NCI-H2227 treated with DMSO at 0.1 percent for 48 hours (cell line): ENCODE measurements at places on chromosomes 7 and 10.
A peak's percentile ranks its signal among the peaks of the same experiment; 100 is the strongest.

DNA sequence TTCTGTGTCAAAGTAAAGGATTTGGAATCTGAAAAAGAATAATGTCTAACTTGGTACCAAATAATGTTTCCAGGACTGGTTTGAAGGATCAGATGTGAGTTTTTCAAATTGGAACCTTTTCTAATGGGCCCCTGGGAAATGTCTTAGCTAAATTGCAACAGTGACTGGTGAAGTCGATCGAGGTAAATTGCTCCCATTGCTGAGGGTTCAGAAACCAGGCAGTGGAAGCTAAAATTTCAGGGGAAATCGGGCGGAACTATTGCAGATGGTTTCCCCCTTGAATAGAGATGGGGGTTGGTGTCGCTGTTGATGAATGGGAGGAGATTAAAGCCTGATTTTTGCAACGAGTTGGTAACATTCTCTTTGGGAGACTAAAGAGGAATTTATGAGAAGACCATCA lies 112.7 kb downstream of the SND1 start:
- no peak for DNase-seq

DNA sequence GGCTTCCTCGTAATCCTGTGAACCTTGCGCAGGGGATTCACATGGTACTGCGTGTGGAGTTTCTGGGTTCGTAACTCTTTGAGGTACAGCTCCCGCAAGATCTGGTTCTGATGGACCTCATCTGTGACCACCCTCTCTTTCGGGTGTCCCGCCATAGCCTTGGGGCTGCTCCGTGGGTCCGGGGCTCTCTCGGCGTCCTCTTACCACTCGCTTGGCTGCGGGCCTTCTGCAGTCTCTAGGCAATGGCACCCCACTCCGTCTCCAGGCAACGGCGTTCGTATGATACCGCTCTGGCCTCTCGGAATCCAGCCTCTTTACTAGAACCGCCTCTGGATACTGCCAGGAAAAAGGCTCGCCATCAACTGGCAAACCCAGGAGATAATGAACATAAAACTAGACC lies 54.7 kb upstream of the AMPH start:
- DNase-seq: no peak

- DNase-seq: no peak
Observed at GRCh38 chr7:2420216-2420933, 17.0 kb downstream of the CHST12 start.

DNA sequence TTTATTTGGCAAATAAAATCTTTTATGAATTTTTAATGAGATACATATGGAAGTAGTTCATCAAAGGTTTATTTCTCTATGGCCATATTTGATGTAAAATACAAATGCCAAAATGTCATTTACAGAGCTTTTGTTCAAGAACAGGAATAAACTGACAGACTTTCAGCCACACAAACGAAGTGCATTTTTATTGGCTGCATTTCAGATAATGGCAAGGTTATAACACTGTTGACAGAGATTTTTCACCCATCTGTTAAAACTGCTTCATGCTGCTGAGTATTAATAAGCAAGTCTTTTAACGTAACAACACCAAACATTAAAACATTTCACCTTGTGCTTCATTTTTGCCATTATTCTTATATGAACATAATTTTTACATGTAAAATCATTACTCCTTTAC lies 254.4 kb downstream of the ANKRD7 start:
- no peak for DNase-seq

DNA sequence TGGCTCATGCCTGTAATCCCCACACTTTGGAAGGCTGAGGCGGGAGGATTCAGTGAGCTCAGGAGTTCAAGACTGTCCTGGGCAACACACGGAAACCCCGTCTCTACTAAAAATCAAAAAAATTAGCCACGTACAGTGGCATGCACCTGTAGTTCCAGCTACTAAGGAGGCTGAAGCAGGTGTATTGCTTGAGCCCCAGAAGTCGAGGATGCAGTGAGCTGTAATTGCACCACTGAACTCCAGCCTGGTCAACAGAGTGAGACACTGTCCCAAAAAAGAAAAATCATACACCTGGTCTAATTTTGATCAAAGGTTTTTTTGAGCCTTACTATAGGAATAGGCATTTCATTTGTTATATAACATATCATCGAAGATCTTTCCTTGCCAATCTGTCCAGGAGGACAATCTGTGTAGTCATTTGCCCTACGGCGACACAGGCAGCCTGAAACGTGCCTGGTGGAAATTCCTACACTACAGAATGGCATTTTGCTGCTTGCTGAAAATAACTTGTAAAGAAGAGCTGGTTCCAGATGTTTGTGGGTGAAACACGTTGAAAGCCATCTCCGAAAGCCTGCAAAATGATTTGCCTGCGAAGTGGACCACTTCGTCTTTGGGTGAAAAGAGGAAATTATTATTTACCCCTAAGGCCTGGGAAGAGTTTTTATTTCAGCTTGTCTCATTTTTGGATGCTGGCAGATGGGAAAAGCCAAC lies 31.3 kb upstream of the GDI2 start:
- no peak for DNase-seq

GRCh38 chr7:74324531-74325209 lies 35.5 kb downstream of the CLIP2 start:
- no peak for DNase-seq

DNA sequence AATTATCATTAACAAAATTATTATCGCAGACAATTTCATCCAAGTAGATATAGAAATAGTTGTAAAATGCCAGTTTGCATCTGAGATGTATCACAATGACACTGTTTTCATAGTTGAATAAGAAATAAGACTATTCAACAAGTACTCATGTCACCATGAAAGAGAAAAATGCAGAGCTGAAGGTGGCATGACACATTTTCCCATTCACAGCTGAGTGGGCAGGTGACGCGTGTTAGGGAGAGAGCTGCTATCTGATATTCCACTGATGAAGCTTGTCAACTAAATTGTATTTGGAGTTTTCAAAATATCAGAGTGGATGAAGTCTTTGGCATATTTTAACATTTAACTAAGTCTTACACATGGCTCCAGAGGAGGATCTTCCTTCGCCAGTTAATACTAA lies 70.3 kb upstream of the HDAC9 start:
- DNase-seq: no peak

DNA sequence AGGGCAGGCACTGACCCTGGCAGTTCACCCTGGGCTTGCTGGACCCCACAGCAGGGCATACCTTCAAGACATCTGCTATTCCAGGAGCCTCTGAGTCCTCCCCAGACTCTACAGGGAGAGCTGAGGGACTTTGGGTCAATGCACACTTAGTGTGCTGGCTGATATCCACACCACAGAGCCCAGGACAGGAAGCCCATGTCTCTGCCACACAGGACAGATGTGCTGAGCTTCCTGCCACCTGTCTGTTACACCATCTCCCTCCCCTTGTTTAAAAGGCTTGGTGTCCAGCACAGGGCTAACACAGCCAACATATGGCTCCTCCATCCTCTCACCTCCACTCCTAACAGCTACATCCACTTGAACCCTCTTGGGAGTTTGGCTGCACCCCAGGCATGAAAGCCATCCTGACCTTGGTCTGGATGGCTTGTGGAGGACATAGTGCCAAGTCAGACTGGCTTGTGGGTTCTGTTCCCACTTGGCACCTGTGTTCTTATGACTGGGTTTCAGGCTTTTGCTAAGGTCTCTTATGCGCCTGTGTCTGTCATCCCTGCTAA lies 529.8 kb downstream of the GALNT17 start:
- no peak for DNase-seq

DNA sequence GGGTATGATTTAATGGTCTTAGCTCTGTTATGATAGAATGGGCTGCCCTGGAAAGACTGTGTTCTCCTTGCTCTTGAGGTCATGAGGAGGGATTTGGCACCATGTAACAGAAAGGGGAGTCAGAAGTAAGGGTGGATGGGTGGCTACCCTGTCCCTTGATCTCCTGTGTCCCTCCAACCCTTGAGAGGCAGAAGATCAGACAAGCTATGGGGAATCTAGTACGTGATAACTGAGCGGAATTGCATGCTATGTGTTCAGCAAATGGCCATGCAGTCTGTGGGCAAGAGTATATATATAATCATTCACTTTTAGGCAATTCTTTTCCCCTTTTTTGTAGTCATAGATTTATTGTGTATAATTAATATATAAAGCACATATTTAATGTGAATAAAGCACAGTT lies 174.9 kb downstream of the SEC23IP start:
- no peak for DNase-seq

- DNase-seq: no peak
Observed at GRCh38 chr10:13421382-13421917, 73.4 kb upstream of the SEPHS1 start.

DNA sequence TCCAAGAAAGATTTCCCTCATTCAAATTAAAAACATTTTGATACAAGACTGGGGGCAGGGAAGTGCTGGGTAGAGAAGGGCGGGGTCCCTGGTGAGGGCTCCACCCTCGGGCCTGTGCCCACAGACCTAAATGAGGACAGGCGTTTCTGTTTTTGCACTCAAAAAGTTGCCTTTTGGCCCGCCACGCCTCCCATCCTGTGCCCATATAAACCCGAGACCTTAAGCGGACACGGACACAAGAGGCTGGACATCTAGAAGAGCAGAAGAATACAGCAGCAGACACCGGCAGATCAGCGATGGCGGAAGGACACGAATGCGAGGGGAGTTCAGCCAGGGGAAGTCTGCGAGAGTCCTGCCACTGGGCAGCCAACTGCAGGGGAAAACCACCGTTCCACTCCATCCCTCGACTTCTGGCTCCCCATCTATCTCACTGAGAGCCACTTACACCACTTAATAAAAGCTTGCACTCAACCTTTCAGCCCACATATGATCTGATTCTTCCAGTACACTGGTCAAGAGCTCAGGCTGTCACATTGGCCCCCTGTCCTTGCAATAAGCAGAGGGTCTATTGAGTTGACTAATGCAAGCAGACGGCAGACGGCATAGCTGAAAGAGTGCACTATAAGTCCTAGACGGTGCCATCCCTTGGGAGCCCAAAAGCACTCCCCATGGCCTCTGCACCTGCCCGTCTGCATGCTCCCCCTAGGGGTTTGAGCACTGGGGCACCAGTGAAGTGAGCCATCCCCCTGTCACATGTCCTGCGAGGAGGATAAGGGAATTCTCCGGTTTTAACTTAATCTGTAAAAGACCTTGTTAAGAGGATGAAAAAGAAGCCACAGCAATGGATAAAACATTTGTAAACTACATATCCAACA lies 181.8 kb upstream of the PRSS1 start:
- no peak for DNase-seq

DNA sequence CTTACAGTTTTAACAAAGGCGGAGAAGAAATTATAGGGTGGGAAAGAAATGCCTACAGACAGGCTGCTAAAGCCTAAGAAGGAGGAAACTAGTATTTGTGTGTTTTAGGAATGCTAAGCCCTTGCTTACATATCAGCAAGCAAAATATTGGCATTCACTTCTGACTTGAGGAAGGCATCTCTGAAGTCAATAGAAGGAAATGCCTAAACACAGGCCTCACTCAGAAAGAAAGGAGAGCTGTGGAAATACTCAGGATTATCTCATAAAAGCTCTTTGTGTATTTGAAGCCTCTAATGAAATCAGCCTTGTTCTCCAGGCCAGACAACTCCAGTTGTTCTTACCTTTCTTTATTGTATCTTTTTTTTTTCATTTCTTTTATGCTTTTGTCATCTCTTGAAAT lies 158.0 kb downstream of the AUTS2 start:
- DNase-seq: no peak

- DNase-seq: no peak
Observed at GRCh38 chr7:30659312-30659711, 22.9 kb downstream of the CRHR2 start.

- peak; percentile 62 for DNase-seq
Observed at GRCh38 chr10:77177589-77177988, 460.0 kb downstream of the KCNMA1 start.

DNA sequence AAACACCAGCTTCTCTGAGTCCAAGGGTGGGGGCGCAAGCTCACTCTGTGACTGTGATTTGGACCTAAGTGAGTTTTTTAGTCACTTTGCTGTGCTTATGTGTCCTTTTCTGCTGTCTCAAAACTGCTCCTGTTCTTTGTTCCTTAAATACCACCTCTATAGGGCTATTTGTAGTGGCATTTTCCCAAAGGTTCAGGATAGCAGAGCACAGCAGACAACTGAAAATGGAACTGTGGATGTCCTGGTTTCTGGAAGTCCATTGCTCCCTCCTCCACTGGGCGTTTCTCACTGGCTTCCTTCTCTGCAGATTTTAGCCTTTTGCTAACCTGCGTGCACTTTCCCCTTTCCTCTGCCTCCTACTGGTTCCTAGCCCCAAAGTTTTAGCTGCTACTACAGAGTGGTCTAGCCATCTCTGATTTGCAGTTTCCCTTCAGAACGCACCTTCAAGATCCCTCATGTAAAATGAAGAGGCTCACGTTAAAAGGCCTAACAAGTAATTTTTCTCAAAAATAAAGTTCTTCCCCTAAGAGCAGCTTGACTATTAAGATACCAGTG lies 25.6 kb downstream of the BLVRA start:
- DNase-seq: no peak
